ENCODE measurements at places on chromosomes 5 and 9.

DNA sequence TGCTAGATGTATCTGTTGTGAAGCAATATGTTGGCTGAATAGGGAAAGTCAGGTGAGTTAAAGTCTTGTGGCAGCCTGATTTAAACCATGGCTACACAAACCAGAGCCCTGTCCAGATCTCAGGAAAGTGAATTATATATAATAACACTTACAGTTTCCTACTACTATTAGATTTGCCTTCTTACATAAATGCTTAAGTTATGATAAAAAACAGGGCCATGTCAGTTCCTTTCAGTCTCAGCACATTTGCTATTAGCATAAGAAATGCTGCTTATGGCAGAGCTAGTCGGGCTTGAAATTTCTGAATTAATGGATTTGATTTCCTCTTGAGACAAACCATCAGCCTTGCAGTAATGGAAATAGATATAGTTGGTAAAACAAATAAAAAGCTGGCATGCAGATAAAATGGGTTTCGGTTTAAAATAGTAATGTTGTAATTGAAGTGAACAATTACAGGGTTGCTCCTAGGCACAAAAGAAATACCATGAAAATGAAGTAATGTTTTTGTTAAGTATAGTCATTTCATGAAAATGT lies 664.2 kb upstream of the ZNF608 start:
- DNase-seq = peak; percentile 55

DNA sequence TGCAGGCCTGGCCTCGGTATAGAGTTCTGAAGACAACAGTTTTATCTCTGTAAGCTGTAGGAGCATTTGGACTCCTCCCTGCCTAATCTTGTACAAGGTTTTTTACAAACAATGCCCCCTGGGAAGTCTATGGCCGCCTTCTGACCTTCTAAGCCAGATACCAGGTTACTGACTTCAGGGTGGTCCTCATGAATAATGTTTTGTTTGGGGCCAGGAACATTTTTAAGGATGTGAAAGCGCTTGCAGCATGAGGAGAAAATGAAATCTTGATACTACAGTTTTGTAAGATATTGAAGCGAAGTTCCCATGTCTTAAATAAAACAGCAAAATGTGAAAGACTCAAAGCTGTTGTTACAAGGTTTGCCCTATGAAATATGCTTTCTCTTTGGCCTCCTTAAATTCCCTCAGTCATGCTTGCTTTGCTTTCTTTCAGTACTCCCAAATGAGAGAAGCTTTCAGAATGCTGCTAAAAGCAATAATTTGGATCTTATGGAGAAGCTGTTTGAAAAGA lies 5.2 kb downstream of the ANKDD1B start:
- DNase-seq = no peak

DNA sequence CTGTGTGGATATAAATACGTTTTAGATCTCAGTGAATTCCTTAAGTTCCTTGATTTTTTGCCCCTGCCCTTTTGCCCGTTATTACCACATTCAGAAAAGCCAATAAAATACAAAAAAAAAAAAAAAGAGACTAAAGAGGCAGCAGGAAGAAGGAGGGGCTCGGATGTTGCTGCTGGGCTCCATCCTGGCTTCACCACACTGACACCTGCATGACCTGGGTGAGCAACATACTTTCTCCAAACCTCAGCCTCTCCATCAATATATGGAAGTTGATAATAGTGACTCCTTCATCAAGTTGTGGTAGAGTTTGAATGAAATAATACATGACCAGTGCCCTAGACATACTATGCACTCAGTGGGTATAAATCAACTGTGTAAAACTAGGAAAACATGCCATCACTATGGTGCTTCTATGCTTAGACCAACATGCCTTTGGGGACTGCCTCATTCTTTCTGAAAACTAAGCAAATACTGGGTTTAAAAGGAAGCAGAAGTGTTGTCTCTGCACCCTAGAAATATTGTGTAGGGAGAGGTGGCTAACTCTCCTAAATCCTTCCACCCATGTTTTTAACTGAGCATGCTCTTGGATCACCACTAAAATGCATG lies 243.0 kb downstream of the PIK3R1 start:
- no peak for DNase-seq

GRCh38 chr5:34924462-34924765 lies 4.9 kb upstream of the DNAJC21 start:
- DNase-seq = no peak

- DNase-seq = no peak
These were observed 6.5 kb upstream of the TLE4 start for GRCh38 chr9:79565245-79565644.

DNA sequence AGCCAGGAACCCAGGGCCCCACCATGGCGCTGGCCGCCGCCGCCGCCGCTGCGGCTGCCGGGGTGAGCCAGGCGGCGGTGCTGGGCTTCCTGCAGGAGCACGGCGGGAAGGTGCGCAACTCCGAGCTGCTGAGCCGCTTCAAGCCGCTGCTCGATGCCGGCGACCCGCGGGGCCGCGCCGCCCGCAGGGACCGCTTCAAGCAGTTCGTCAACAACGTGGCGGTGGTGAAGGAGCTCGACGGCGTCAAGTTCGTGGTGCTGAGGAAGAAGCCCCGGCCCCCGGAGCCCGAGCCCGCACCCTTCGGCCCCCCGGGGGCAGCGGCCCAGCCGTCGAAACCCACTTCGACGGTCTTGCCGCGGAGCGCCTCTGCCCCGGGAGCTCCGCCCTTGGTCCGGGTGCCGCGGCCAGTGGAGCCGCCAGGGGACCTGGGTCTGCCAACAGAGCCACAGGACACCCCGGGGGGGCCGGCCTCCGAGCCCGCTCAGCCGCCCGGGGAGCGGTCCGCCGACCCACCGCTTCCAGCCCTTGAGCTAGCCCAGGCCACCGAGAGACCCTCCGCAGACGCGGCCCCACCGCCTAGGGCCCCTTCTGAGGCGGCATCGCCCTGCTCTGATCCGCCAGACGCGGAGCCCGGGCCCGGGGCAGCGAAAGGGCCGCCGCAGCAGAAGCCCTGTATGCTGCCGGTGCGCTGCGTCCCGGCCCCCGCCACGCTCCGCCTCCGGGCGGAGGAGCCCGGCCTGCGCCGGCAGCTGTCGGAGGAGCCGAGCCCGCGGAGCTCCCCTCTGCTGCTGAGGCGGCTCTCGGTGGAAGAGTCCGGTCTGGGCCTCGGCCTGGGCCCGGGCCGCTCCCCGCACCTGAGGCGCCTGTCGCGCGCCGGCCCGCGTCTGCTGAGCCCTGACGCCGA lies 749 bp downstream of the SOWAHA start:
- no peak for DNase-seq

DNA sequence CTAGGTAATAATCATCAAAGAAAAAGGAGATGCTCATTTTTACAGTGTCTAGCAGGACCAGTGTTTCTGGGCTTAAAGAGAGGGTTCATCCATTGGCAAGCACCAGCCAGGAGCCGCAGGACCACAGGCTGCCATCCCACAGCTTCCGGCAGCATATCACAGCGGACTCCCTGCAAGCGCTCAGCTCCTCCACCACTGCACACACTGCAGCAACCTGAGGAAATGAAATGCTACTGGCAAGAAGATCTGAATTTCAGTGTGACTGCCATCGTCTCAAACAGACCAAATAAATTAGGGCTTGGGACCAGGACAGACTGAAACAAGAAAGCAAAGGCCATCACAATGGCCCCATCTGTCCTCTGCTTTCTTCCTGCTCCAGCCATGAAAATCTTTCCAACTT lies 114.2 kb downstream of the TTC39B start:
- DNase-seq = no peak

DNA sequence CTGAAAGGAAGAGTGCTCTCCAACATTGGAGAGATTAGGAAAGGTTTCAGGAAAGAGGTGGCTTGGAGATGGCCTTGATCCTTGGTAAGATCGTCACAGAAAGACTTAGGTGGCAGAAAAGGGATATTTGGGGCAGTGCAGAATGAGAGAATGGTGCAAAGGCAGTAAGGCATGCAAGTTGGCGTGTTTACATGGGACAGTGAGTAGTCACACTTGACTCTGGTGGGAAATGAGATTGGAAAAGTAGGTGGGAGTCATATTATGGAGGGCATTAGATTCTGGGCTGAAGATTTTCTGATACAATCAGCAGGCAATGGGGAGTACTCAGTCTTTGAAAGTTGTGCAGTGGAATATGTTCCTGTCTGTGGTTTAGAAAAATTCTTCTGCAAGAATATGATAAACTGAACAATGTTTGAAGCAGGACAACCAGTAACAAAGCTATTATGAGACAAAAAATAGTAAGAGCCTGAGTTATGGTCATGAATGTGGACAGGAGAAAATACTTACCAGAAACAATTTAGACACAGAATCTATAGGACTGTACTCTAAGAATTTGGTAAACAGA lies 76.2 kb upstream of the ANKRD55 start:
- no peak for DNase-seq

GRCh38 chr5:140608722-140609121 lies 24.3 kb downstream of the CD14 start:
- no peak for DNase-seq

GRCh38 chr9:84597131-84597530 lies 72.4 kb upstream of the NTRK2 start:
- DNase-seq = no peak

- DNase-seq = no peak
These were observed 20.4 kb upstream of the IER5L start for GRCh38 chr9:129198319-129199043.

GRCh38 chr5:131393498-131393968 lies 129.7 kb downstream of the CDC42SE2 start:
- DNase-seq = no peak

DNA sequence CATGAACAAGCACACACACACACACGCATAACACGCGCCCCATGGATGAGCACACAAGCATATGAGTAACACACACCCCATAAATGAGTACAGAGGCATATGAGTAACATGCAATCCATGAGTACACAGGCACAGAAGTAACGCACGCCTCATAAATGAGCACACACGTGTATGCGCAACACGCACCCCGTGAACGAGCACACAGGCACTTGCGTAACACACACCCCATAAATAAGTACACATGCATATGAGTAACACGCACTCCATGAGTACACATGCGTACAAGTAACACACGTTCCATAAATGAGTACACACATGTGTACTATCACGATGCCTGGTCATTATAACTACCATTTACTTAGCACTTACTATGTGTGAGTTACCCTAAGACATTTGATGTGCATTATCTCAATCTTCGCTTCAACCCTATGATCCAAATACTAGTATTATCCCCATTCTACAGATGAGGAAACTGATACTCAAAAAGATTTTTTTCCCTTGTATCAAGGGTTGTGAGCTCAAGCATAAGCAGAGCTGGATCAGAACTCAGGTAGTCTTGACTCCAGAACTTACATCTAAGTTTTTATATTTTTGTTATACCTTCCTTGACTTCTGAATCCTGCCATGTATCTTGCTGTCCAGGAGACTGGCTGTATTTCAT lies 7.7 kb downstream of the MED27 start:
- DNase-seq = no peak

DNA sequence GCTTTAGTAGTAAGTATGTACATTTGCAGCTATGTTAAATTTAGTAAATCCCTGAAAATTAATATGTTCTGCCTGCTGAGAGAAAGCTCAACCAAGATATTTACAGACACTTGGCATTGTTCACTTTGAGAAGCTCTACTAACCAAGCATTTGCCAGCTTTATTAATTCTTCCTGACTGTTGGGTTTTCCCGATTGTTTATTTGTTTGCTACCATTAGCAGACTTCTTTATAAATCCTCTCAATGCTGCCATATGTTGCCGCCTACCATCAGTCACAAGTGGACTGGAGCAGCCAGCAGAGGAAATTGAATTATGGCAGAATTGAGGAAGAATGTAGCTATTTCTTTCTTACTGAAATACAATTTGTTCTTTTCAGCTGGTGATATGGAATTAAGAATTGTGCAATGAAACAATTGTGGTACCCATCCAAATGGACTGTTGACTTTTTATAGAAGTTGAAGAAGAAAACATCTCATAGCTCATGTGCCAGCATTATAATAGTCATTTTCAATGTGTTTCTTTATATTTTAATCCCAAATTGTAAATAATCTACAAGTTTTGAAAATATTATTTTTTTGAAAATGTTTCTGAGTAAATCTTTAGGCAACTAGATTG lies 588.7 kb upstream of the CDH6 start:
- no peak for DNase-seq

DNA sequence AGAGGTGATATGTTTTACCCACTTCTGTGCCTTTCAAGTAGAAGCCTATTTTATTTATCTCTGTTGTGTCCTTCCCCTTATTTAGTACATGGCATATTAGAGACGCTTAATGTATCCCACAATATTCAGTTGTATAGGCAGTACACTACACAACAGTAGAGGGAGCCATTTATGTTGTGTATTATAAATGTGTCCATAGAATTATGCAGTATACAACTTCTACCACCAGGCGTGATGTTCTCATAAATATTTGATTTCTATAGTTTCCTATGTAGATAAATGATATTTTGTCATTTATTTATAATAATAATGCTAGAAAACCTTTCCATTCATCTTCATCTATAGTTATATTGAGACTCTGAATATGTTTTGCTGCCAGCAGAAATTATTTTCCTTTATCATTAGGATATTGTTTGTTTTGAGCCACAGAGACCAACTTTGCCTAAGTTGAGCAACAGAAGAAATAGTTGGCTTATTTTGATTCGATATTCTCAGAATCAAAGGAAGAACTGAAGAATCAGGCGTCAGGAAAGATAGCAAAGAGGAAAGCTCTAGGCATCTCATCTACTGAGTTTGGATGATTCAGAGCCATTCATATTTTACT lies 81.7 kb downstream of the ADAMTS19 start:
- no peak for DNase-seq

Data from DMS79 (cell line).